Skin of body (tissue), 3 donors: ENCODE measurements at places on chromosomes 4 and X. TPM values are rescaled to one million over a fixed set of nuclear protein-coding genes. Genes with fewer than 3 reads are reported as not detected.
A peak's percentile ranks its signal among the peaks of the same experiment; 100 is the strongest.

GRCh38 chr4:188218392-188218791 lies 79.2 kb downstream of the TRIML1 start:
- DNase-seq, result no peak

- DNase-seq, result no peak
Observed at GRCh38 chrX:133440081-133440796, 24.9 kb upstream of the GPC4 start.

DNA sequence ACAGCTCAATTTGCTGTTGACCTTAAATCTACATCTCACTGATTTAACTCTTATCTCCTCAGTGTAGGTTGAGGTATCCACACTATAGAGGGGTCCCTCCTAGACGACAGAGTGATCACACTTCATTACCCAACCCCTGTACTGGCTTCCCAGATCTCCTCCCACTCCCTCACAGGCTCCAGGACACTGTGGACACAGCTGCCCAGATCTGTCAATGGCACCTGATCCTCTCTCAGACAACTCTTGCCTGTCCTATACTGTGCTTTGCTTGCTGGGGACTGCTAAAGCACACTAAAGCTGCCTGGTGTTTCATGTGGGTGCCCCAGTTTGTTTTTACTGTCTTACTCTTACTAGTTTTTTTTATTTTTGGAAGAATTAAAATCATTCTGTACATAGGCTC lies 27.9 kb downstream of the RAB40AL start:
- DNase-seq, result no peak

- DNase-seq, result no peak
Observed at GRCh38 chr4:2249526-2250356, 7.8 kb upstream of the HAUS3 start.

DNA sequence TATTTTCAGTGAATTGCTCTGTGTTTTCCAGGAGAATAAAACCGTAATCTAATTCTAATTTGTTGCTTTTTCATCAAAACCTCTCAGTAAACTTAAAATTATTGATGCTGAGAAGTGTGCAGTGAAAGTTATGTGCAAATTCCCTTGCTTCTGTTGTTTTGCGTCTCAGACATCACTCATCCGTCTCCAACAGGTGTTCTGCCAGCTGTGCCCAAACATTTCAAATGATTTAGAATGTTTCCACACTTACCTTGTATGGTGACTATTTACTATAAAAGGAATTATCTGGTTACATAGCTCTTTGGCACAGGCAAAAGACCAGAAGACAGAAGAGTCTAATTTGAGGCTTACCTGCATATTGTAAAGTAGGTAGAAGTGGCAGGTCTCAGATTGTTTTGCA lies 184.0 kb downstream of the BMPR1B start:
- no peak for DNase-seq

GRCh38 chr4:132445386-132445785 lies 703.7 kb upstream of the PCDH10 start:
- DNase-seq, result no peak

DNA sequence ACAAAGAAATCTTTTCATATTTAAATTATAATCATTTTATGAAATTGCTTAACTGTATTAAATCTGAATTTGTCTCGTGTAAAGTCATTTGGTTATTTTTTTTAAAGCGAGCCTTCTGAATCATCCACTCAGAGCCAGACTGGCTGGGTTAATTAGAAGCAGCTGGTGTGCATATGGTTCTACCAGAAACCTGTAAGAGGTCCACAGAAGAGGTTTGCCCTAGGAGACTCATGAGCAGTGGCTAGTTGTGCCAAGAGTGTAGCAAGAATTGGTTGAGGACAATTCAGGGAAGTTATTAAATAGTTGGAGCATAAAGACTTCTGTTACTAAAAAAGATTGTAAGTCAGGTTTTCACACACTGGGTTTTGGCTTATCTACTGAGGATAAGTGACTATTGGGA lies 267.4 kb downstream of the IL1RAPL2 start:
- no peak for DNase-seq

DNA sequence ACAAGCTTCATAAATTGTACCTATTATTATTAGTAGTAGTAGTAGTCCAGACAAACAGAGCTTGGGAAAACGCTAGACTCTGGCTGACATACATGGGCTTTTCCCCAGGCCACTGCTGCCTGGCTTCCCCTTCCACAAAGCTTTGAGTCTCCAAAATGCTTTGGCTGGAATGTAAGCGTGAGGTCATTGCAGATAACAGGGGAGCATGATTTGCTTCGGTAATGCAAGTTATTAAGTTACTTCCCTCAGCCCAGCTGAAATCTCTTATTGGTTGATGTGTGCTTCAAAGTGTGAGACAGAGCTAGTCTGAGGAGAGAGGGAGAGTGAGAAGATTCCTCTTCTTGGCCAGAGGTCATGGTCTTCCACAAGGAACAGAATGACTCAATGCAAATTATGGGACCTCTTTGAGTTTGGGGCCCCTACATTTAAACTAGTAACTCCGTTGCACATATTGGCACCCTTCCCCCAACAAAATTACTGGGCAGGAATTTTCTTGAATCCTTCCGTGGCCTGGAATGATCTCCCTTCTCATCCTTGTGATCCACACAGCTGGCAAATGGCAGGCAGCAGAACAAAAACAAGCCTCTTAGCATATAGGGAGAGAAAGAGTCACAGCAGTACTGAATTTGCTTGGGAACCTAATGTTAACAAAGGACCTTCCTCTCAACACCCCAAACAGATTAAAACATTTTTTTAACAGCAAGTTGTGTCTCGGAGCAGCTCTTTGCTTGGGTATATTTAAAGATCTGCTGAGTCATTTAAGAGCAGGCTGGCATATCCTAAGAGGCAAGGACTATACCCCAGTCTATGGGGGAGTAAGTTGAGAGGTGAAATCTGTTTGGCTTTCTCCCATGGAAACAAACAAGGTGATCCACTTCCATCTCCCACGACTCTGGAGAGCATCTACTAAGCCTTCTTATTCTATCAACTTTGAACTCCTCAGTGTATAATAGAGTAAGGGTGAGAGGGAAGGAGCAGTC lies 19.9 kb downstream of the AR start:
- DNase-seq, result peak; percentile 13

DNA sequence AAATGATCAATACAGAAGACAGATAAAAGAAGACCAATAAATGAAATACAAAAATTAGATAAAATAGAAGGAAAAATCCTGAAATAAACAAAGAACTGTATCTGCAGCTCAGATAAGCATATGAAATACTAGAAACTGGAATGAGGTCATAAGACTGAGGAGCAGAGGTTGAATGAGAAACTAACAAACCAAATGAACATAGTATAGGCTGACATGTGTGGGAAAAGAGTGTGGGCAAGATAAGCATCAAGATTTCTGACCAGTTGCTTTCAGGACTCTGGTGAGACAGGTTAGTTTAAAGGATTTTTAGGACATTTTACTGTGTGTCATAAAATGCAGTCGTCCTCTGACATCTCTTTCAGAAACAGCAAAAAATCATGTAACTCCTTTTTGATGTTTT lies 2073.2 kb upstream of the TENM3 start:
- DNase-seq, result no peak

Gene SGMS2
- 23.0 TPM for total RNA-seq

Gene PAGE5
- not detected for total RNA-seq

Gene YIPF6
- 27.6 TPM for total RNA-seq

Gene CT45A6
- total RNA-seq, result not detected

Gene TLR2
- total RNA-seq, result 10.2 TPM
